ENCODE measurements at places on chromosomes 2 and 18. TPM values are rescaled to one million over a fixed set of nuclear protein-coding genes. Genes with fewer than 3 reads are reported as not detected.

TMEM17 gene
- 4.0 TPM for total RNA-seq

CDH2 gene
- 234 TPM for total RNA-seq

DNA sequence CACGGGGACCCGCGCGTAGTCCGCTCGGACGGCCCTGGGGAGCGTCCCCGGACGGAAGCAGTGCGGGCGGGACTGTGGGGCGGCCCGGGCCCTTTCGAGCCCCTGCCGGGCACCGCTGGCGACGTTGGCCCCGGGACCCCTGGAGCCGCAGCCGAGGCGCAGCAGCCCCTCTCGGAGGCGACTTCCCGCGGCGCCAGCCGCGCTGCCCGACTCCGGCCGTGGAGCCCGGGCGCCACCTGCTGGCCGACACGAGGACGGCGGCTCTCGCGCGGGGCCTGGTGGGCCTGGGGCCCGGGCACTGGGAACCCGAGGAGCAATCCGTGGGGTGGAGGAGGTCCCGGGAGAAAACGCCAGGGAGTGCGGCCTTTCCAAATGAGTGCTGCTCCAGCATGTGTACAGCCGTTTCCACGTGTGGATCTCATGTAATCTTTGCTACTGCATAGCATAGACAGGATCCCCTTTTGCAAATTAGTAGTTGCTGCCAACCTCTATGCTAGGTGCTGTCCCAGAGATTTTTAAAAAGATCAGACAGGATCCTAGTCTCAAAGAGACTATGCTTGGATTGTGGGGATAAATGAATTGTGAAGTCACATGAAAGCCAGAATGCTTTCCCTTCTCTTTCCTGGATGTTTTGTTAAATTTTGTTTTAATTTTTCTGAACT lies 4.0 kb downstream of the ID2 start:
- DNase-seq, result peak; percentile 93

- no peak for DNase-seq
These were observed 7.3 kb downstream of the PLA2R1 start for GRCh38 chr2:160054984-160055725.

DNA sequence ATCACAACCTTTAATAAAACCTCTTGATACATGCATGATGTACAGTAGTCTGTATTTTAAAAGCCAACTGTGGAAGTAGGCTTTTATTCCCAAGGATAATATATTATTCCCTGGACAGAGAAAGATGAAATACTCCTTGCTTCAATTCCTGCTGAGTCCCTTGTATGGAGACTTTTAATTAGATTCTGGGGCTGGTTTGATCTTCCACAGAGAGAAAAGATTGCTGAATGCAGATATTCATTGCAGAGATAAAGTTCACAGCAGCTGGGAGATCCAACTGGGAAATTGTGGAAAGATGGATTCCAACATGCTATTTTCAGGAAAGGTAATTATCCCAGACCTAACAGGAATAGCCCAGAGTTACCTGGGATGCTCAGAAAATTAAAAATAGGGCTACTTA lies 607.0 kb upstream of the HS6ST1 start:
- no peak for DNase-seq

GRCh38 chr2:24972315-24972961 lies 683 bp upstream of the DNAJC27 start:
- DNase-seq, result peak; percentile 13

GRCh38 chr2:72149556-72150156 lies 2.0 kb upstream of the CYP26B1 start:
- no peak for DNase-seq

NMUR1 gene
- total RNA-seq, result not detected

GRCh38 chr2:8505311-8505920 lies 176.4 kb upstream of the ID2 start:
- no peak for DNase-seq

ELOA2 gene
- not detected for total RNA-seq

DNA sequence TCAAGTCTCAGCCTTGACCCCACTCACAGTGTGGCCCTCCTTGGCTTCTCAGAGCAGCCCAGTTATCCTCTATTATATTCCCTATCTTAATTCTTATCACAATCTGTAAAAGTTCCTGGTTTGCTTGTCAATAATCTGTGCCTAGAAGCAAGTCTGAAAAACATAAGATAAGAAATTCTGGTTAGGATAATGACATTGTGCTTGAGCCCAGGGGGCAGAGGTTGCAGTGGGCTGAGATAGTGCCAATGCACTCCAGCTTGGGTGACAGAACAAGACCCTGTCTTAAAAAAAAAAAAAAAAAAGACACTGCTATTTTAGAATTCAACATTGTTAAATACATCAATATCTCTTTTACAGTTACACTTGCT lies 63.9 kb downstream of the TMEM131 start:
- no peak for DNase-seq

SLC9A4 gene
- not detected for total RNA-seq

DNA sequence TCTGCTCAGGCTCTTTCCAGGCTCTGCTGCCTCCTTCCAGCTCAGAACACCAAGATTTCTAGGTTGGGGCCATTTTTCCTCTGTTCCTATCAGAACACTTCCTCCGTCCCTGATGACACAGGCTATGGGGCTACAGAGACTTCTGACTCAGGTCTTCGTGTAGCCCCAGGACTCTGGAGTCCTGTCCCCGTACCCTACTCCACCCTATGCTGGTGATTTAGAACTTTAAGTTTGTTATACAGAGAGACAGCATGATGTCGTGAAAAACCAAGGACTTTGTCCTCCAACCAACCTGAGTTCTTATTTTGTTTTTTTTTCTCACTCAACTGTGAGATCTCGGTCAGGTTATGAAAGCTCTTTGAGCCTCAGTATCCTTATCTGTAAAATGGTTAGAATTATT lies 78.7 kb downstream of the HS1BP3 start:
- no peak for DNase-seq

DSG1 gene
- total RNA-seq, result not detected

DNA sequence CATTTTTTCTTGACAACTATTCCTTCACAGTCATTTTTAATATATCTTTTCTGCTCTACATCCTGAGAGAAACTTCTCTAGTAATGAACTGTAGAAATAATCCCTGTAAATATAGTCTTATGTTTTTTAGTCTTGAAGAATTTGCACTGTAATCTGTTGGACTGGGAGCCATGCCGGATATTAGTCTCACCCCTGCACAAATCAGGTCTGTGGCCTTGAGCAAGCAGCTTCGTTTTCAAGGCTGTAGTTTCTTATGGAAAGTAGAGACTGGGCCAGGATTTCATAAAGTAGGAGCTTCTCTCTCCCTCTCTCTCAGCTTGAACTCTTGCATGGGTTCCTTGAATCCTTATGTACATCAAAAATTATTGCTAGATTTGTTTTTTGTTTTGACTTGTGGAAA lies 8.7 kb downstream of the FARP2 start:
- no peak for DNase-seq

DNA sequence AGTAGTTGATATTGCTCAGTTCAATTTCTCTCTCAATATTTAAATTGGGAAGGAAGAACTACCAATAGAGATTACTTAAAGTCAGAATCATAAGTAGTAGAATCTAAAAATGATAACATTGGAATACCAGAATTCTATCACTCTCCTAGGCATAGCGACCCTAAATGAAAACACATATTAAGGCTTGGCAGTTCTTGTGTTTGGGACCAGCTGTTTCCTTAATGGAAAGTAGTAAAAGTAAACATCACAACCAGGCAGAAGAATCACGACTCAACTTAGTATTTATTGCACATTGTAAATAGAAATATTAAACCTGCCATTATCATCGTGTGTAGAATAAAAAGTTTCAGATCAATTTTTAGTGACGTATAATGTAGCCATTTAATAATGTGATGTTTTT lies 117.5 kb downstream of the SPHKAP start:
- no peak for DNase-seq

Data from neural crest cell (in vitro differentiated cells).